ENCODE measurements at places on chromosomes 6 and 20.

DNA sequence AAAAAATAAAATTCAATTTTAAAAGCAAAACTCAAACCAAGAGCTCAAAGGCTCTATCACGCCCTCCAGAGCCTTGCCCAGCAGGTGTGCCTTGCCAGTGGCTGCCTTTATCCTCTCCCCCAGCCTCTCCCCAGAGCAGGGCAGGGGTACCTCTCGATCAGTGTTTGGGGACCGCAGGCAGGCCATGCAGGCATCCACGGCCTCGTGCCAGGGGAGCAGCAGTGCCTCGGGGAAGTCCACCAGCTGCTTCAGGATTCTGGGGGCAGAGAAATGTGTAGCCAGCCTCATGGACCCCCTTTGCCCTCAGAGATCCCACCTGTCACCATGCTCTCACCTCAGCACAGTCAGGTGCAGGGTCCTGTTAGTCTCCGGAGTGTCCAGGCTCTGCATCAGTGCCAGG is 5.7 kb downstream of the CUL7 start:
- no peak for DNase-seq

DNA sequence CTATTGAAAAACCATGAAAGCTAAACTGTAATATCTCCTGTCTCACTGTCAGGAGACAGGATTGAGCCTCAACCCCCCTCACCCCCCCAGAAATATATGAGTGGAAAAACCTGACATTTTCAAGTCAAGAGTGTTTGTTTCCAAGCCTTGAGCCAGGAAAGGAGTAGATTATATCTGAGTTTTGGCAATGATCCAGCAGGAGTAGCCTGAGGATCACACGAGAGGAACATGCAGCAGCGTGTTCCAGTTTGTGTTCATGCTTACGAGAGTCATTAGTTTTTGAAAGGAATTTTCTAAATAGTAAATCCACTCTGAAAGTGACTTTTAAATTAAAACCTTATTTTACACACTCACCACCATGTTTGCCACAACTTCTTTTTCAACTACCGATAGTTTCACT is 15.8 kb downstream of the IL22RA2 start:
- DNase-seq = no peak

DNA sequence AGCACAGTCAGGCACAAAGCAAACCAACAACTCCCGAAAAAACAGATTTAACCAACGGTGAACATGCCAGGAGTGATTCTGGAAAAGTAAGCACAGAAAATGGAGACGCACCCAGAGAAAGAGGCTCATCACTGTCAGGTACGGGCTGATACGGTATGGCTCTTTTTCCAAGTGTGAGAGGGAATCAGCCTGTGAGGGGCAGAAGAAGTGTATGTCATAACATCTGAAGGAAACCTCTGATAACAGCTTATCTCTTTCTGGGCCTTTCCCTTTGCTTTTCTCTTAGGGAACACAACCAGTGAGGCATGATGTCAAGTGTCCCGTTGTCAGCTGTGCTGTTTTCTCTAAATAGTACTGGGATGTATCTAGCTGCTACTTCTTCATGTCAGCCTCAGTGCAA is 32.1 kb downstream of the ARFGEF2 start:
- DNase-seq = no peak

GRCh38 chr6:11805259-11806053 is 26.9 kb upstream of the ADTRP start:
- no peak for DNase-seq

GRCh38 chr6:115203381-115203780 is 857.3 kb downstream of the FRK start:
- DNase-seq = no peak

DNA sequence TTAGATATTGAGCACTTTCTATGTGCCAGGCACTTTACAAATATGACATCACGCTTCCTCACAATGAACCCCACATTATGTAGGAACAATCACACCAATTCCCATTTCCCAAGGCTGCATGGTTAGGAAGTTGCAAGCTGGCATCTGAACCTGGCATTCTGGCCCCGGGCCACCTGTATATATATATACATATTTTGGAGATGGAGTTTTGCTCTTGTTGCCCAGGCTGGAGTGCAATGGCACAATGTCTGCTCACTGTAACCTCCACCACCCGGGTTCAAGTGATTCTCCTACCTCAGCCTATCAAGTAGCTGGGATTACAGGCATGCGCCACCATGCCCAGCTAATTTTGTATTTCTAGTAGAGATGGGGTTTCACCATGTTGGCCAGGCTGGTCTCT is 30.4 kb downstream of the SRC start:
- no peak for DNase-seq

GRCh38 chr6:99611148-99611547 is 4.5 kb downstream of the PRDM13 start:
- no peak for DNase-seq
